ENCODE measurements at places on chromosomes 11 and 22.

GRCh38 chr11:36400766-36401455 lies 104.8 kb downstream of the PRR5L start:
- no peak for DNase-seq

GRCh38 chr11:128949791-128950454 lies 7.3 kb upstream of the TP53AIP1 start:
- no peak for DNase-seq

DNA sequence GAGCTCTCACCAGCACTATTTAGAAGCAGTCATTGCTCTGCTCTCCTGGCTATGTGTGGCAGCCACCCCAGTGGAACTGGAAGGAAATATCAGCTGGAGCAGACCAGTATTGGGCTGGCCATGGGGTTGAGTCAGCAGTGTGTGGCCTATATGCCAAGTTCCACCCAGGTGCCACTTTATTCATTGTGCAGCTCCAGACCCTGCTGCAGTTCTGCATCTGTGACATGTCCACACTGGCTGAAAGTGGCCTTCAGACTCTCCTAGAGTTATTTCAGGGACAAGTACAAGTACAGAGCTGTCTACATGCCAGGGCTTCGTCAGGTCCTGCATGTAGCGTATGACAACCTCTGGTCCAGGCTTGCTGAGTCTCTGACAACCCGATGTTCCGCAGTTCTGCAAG lies 55.2 kb downstream of the CABIN1 start:
- no peak for DNase-seq

DNA sequence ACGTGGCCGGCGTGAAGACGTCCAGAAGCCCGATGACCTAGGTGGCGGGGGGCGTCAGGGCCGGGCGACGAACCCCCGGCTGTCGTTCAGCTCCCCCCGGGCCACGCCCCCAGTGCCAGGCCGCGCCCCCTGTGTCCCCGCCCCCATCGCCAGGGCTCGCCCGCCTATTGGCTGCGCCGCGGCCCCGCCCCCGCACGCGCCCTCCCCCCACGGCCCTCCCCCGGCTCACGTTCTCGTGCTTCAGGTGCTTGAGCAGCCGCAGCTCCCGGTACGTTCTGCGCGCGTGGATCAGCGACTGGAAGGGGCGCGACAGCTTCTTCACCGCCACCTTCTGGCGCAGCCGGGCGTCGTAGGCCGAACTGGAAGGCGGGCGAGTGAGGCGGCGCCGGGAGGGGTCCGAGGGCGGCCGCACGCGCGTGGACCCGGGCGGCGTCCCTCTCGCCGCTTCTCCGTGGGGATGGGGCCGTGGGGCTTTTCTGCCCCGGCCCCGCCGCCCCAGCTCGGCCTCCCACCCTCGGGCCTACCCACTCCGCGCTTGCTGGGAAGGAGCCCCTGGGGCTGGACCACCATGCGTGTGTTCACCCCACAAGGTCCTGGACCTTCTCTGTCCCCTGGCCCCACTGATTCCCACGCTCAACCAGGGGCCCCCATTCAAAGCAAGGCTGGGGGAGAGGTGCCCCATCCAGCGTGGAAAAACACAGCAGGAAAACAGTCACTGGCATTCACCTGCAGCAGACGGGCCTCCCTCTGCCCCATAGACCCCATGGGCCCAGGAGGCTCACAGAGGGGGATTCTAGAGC lies 2.4 kb downstream of the MAPK11 start:
- DNase-seq = peak; percentile 71

DNA sequence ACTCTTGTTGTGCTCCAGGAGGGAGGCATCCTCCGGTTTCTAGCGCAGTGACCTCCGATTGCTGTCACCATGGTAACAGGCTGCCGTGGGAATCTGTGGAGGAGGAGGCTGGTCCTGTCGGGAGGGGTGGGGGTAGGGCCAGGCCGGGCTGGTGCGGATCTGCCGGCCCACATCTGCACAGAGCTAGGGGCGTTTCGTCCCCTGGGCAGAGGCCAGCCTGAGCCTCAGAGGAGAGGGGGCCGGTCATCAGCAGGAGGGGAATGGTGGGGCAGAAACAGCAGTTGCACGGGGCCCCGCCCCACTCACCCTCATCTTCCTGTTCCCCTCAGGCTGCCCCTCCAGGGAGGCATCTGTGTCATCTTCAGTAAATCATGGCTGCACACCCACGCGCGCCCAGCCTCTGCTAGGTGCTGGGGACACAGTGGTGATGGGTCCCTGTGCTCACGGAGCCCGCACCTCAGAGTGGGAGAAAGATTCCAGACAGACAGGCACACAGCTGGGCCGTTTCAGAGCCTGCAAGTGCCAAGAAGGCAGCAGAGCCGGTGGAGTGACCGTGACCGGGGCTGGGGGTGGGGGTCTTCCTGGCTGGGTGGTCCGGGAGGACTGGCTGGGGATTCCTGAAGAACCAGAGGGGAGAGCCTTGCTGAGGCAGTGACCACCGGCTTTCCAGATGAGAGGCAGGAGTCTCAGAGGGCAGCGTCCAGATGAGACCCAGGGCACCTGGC lies 120.5 kb downstream of the CACNA1I start:
- no peak for DNase-seq

DNA sequence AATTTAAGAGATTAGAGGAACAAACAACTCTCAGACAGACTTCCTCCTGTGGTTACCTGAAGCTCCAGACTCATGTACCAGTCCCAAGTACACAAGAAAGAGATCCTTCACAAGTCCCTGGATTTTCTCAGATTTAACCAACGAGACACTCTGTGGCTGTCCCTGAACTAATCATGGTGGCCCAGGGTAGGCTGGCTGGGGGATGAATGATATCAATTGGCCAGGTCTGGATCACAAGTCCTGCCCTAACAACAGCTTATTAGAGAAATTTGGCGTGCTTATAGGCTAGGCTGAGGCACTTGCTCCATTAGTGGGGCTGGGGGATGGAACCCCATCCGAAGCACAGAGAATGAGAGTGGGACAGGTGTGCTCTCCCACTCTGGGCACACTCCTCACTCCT lies 22.1 kb downstream of the HEPHL1 start:
- DNase-seq = no peak

DNA sequence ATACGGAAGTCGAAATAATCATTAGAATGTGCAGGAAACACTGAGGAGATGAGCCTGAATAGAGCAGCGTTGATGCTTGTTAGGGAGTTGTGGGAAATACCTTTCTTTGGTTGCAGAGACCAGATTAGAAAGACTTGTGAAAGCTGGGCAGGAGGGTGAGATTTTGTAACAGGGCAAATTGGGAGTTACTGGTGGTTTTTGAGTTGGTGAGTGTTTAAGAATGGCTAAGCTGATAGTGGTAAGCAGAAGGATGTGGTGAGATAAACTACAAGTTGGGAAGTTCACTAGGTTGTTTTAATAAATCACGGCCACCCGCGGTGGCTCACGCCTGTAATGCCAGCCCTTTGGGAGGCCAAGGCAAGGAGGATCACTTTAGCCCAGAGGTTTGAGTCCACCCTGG lies 34.4 kb downstream of the MCAM start:
- no peak for DNase-seq

DNA sequence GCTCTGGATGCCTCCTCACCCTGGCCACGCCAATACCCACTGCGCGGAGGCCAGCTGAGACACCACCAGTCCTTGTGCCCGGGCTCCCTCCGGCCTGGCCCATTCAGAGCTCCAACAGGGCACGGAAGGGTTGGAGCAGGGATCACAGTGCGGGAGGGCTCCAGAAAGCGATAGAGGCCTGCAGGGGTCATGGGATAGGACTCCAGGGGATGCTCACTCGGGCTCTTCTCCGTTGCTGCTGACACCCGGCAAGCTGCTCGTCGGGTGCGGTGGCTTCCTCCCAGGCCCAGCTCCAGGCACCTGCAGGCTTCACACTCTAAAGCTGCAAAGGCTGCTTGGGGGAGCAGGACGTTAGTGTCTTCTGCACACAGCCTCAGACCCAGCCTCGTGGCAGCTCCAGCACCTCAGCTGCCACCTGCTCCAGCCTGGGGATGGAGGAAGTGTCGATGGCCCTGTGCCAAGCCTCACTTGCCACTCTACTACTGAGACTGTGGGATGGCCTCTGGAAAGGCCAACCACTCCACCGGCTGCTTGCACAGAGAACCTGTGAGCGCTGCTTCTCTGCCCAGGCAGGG lies 10.6 kb downstream of the WNT7B start:
- no peak for DNase-seq

DNA sequence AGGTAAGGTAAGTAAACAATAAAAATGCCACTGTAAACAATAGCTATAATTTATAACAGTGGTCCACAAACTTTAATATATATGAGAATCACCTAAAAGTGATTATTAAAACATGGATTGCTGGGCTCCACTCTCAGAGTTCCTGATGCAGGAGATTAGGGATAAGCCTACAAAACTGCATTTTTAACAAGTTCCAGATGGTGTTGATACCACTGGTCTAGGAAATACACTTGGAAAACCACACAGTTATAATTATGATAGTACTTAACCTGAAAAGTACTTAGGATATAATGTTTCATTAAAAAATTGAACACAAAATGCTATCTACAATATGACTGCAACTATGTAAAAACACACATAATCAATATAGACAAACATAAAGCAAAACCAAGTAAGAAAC lies 20.4 kb downstream of the FCHSD2 start:
- DNase-seq = no peak

DNA sequence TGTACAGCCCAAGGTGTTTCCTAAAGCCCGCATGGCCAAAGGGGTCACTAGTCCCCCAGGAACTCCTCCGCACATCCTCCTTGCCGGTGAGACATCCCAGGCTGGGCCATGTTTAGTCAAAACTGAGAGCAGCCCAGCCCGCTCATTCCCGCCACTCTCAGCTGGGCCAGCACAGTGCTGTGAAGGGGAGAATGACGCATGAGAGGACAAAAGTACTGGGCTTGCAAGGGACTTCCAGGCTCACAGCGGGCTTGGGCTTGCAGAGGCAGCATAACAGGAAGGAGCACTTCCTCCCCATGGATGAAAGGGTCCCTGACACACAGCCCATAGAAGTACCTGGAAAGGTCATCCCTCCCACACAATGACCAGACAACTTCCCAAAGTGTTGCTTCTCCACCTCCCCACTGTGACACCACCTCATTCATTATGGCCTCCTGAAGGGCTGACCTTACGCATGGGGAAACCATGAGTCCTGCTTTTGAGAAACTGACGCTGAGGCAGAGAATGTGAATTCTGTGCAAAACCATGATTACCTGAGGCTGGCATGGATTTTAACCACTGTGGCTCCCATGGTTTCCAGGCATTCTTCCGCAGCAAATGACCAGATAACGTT lies 19.1 kb downstream of the ETS1 start:
- DNase-seq = no peak

Data from CD8-positive, alpha-beta T cell (primary cell).